ENCODE measurements at places on chromosomes 7 and 10.

- no peak for DNase-seq
Observed at GRCh38 chr7:129468087-129468486, 33.9 kb downstream of the STRIP2 start.

DNA sequence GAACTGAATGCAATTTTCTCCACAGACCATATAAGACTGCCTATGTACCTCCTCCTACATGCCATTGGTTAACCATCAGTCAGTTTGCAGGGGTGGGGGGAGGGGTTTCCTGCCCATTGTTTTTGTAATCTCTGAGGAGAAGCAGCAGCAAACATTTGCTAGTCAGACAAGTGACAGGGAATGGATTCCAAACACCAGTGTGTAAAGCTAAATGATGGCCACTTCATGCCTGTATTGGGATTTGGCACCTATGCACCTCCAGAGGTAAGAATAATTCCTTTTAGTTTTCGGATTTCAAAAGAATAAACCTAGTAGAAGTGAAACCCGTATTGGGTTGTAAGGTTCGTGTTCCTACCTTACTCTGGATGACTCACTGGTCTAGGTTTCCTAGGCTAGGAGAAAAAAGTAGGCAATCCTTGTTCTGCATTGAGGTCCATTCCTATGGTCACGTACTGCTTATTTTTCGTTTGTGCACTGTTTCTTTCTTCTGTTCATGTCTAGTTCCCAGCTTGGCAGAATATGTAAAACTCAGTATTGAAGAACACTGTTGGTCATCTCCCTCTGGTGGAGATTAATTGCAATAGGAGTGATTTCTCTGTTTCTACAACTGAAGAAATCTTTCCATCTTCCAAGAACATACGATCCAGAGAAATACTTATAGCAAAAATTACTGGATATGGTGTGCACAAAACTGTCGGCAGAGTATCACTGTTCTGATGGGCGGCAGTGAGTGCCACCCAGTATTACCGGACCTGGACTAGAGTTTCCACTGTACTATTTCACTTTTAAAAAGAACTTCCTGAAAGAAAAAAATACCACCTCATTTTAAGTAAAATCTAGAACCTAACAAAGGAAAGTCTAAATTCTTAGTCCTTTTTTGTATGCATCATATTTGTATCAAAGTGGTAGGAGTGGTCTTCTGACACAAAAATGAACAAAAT, at the start of gene AKR1C3:
Gene AKR1C3 (plus strand): TSS at position 150 of the 941 bp plus-strand sequence. CDS start 31 bp downstream, at position 181.
- no peak for DNase-seq

- no peak for DNase-seq
Observed at GRCh38 chr10:113524539-113525490, 28.0 kb upstream of the HABP2 start.

DNA sequence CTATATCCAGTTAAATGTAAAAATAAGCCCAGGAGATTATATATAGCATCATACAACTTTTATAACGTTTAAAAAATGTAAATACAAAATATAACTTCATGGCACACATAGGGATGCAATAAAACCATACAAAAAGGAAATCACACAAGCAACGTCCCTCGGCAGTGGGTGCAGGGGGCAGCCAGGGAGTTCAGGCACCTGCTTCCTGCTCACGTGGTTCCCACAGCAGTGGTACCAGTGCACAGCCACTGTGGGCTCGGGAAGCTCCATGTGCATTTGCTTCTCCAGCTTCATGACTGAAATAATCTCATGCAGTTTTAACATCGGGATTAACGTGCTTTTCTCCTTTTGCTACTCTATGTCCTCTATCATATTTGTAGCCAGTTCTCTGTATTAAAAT, 255.5 kb upstream of the CXCL12 start:
- DNase-seq, result no peak

DNA sequence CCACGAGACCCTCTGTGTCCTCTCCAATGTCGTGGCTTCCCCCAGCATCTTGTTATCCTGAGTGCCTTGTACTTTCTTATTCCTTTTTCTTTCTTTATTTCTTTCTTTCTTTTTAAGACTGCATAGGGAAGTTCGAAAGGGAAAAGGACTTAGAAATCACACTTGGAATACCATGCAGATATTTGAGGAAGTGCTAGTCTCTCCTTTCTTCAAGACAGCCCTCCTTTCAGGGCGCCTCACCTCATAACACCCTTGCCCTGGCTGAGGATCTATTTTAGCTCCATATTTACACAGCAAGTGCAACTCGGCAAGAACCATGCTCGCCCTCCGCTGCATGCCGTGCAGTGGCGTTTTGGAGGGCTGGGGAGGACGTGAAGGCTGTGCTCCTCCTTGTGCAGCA, 232.3 kb upstream of the GLI3 start:
- no peak for DNase-seq

Data from left colon (tissue), 2 donors.